ENCODE measurements at places on chromosomes 3 and 15.

- DNase-seq: no peak
These were observed 197.5 kb upstream of the FEZF2 start for GRCh38 chr3:62570888-62571287.

DNA sequence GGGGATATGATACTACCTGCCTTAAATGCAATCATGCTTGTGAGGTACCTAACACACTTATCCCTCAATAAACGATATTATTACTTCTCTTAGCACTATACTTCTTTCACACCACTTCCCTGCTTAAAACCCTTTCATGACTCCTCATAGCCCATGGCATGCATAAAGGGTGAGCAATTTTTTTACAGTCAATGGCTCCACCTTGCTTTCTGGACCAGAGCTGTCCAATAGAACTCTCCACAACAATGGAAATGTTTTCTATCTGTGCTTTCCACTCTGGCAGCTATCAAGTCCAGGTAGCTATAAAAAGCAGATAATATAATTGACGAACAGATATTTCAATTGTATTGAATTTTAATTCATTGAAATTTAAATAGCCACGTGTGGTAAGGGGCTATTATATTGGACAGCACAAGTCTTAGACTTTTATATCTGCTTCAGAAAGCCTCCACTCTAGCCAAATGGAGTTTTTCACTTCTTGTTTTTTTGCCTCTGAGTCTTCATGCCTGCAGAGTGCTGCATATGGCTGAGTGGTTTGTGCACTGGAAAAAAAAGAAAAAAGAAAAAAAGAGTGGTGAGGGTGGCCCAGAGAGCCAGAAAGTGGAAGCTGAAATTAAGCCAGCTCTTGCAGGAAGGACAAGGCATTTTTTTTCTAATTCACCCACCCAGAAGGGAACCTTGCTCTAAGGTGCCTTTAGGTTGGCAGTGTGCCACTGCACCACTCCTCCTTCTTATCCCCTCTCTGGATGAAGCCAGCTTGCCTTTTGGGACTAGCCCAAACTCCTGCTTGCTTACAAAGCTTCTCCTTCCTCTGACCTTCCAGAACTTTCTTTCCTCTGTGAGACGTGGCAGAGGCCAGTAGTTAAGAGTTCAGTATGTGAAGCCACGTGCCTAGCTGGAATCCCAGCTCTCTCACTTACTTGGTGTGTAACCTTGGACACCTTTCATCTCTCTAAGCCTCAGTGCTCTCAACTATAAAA is 239.0 kb upstream of the LRTM1 start:
- no peak for DNase-seq

- no peak for DNase-seq
These were observed 107.5 kb downstream of the RASA2 start for GRCh38 chr3:141594357-141594756.

GRCh38 chr3:14797731-14798130 is 21.0 kb upstream of the FGD5 start:
- DNase-seq: no peak

GRCh38 chr15:43238671-43239131 is 17.9 kb upstream of the EPB42 start:
- DNase-seq: no peak

GRCh38 chr15:80283531-80283930 is 31.5 kb upstream of the CTXND1 start:
- DNase-seq: no peak

DNA sequence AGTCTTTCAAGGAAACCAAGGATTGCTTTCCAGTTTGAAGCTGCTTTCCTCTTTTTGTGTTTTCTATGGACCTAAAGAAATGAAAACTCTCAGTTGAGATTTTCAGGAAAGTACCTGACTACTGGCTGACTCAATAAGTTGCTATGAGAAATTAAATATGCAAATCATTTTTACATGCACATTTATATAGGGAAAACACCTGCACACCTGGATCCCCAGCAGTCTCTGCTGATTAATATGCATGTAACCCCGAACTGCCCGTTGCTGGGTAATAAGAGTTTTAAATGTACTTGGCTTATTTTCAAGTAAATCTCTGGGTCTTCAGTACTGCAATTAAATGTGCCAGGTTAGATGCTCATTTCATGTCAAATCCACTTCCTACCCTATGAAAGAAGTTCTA is 77.2 kb downstream of the KBTBD8 start:
- DNase-seq: no peak

DNA sequence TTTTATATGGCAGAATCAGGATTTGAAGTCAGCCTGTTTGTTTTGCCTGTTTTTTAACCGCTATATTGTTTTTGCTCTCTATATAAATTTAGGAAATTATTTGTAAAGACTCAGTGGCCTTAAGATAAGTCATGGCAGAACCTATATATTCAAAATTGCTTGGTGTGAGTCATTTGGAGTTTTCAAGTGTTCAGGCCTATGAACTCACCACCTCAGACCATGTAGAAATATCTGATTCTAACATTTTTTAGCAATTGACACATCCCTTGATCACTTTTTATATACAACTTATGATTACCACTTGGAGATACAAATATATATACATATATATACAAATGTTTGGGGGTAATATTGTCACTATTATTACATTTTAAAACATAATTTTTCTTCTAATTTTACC is 95.7 kb downstream of the VGLL3 start:
- DNase-seq: no peak

Data from right kidney (tissue), 9 donors.